ENCODE measurements at places on chromosomes 6 and 20.

DNA sequence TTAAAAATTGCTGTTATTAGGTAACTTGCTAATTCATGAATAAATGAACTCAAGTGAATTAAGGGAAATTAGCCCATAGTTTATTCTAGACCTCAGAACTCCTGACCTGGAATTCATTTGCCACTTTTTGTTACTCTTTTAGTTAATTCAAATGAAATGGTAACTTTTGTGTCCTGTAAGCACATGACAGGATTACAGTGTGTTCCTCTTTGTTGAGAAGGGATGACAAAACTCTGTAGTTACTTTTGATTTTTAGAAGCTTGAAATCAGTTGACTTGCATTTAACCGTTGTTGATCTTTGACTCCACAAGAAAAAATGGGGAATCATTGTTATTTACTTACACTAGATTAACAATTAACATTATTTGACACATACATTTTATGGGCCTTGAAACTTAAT, 6.2 kb downstream of the SLC9A8 start:
- no peak for DNase-seq

DNA sequence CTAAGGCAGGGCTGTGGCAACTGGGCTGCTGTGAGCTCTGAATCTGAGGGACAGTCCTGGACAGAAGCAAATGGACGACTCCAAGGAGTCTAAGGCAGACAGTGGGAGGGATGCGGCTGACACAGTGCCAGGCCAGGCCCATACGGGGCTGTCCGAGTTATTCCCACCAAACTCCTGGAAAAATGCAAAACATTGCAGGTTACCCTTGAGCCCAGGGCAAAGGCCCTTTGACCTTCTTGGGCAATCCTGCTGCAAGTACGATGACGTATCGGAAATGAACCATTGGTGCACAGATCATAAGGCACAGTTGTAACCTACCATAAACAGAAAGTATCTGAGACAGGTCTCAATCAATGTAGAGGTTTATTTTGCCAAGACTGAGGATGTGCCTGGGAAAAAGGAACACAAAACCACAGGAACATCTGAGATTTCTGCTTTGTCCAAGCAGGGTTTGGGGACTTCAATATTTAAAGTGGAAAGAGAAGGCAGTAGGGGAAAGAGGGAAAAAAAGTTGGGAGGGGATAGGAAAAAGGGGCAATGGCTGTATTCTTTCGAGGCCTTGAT, 118.9 kb downstream of the DACT2 start:
- no peak for DNase-seq

GRCh38 chr6:122673343-122673961, 63.2 kb downstream of the PKIB start:
- no peak for DNase-seq

DNA sequence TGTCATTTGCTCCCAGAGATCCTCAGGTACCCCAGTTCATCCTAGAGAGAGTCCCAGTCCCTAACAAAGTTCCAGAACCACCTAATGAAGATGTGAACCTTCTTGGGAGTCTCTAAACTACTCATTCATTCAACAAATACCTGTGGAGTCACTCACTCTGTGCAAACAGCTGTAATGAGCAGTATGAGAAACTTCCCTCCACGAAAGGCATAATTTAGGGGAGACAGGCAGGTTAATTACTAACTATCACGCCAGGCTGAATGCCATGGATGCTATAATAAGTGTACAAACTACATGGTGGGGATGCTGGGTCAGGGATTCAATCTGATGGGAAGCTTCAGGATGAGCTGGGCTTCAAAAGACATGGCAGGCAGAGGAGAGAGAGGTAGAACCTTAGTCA, 70.1 kb upstream of the AFDN start:
- no peak for DNase-seq

- no peak for DNase-seq
Measured at GRCh38 chr6:111796310-111796918, 76.8 kb downstream of the FYN start.

GRCh38 chr20:55760586-55760985, 244.7 kb downstream of the CBLN4 start:
- no peak for DNase-seq

DNA sequence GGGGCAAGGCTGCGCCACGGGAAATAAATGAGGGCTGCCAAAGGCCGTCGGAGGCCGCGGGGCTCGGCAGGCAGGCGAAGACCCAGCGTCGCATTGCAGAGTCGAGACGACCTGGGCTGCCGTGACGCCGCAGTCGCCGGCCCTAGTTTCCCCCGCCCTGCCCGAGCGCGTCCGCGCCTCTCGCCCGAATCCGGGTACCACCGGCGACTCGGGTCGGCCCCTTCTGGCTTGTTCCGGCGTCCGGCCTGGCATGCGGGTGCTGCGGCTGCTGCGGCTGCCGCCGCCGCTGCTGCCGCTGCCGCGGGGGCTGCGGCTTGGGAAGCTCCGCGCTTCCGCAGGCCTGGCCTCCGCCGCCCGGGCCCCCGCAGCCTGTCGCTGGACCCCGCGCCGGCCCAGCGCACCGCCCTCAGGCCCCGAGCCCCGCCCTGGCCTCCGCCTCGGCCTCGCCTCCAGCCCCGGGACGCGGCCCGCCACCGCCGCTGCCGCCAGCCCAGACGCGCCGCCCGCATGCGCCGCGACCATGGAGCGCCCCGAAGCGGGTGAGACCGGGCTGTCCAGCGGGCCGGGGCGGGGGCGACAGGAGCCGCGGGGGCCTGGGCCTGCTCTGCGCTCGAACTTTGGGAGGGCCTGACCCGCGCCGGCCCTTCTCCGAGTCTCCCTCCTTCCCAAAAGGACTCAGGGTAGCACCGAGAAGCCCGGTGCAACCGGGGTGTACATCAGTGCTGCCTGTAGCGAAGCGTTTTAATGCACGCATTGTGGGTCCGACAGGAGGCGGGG, at the start of gene AKAP7:
Gene AKAP7 (plus strand): TSS at position 224 of the 777 bp plus-strand sequence. CDS start 297 bp downstream, at position 521.
- DNase-seq: peak; percentile 73

DNA sequence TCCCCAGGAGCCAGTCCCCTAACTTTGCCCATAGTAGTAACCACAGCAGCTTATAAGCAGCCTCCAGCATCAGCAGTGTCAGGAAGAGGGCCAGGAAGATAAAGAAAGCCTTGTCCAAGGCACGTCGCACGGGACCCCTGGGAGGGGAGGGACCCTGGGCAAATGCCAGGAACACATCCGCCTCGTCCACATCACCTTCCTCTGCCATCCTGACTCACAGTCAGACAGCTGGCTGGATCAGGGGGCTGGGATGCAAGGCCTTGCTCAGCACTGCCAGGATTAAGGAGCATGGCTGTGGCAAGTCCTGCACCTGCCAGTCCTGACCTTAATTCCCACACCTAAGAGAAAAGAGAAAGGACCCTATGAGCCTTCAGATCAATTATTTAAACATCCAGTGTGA, 11.5 kb upstream of the ZBTB22 start:
- DNase-seq: no peak

DNA sequence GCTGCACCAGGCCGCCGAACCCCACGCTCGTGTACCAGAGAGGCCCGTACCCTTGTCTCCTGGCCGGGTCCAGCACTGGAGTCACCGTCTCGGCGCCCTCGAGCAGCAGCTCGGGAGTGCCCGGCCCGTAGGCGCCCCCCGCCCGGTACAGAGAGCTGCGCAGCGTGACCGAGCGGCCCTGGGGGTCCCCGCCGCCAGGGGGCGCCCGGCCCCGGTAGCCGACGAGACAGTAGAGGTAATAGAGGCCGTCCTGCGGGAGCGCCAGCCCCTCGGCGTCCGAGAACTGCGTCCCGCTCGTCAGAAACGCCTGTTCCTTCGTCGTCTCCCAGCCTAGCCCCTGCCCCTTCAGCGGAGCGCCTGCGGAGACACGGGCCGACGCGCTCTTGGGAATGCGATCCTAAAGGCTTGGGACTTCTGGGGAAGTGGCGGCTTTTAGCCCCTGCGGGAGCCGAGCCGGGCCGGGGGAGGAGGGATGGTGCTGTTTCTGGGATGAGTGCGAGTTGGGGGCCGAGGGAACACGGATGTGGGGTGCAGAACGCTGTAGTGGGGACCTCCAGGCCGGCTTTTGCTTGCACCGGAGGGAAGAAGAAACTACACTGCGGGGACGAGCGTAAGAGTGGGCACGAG, 1.3 kb downstream of the LTB start:
- DNase-seq: peak; percentile 93

GRCh38 chr6:138526822-138527235, 27.5 kb upstream of the NHSL1 start:
- DNase-seq: no peak

- DNase-seq: no peak
Measured at GRCh38 chr6:170281331-170282292, 9.3 kb downstream of the DLL1 start.

DNA sequence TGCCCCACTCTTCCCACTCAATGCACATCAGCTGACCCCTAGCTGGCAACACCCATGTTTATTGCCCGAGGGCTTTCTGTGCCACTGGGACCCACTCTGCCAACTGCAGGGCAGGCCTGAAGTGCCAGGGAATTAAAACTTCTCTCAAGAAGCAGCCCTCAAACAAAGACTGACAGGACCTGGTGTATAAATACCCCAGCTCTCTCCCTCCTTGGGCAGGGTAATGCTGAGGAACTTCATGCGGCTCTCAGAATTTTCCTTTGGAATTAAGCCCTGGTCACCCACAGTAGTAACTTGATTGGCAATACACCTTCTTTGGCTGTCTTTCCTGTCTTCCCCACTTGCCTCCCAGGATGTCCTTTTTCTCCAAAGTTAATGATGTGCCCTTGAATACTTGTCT, 5.3 kb upstream of the GDAP1L1 start:
- DNase-seq: no peak

DNA sequence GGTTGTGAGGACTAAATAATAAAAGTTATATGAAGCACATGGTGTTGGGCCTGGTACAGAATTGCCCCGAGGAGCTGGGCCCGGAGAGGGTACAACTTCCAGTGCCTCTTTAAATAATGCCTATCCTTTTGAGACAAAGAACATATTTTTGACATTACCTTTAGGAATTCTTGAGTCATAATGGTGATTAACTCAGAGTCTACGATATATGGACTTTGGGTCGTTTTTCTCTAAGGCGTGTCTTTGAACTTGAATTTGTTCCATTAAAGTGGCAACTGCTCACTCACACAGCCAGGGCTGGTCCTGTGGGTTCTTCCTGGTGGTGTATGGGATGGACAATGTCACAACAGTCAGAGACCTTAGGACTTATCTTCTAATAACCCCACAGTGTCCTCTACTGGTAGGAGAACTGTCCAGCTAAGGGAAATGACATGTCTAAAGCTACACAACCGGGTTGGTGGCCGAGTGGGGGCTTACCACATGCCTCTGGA, 106.5 kb downstream of the CDC5L start:
- DNase-seq: no peak

GRCh38 chr20:22590662-22591061, 6.3 kb upstream of the FOXA2 start:
- DNase-seq: no peak

GRCh38 chr6:101294051-101294638, 99.4 kb upstream of the GRIK2 start:
- no peak for DNase-seq

DNA sequence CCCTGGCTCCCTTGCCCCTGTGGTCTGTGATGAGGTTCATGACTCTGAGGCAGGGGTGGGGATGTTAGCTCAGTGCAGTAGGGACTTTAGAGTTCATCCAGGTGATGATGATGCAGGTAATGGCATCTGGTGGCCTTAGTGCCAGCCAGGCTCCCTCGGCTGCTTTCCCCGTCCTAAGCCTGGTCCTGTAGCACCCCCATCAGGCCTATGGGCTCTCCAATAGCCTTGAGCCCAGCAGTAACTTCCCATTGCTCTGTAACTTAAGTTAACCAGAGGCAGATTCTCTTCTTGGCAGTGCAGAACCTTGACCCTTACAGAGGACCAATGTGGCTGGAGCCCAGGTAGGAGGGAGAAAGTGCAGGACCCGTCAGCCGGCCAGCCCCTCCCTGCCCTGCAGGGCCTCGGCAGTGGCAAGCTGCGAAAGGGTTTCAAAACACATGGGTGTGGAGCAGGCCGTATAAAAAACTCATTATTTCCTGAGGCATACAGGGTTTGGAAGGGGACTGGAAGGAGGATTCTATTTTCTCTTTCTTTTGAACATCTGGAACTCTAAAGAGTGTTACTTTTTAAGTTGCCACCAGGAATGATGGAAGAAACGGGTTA, 406.9 kb downstream of the CDH26 start:
- no peak for DNase-seq

DNA sequence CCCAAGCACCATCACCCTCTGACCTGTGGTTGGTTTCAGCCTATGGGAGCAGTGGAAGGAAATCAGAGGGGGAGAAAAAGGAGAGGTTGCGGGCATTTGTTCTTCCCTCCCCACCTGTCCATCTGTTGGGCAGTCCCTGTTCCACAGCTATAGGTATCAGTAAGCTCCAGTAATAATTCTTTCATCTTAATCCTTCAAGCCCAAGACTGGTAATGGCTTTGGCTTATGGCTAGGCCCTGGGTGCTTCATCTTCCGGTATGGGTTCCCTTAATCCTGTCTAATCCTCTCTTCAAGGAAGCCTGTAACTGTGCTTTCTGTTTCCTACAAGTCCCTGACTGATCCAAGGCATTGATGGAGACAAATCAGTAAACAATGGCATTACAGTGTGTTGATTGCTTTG, 42.2 kb upstream of the STK35 start:
- DNase-seq: no peak

- DNase-seq: no peak
Measured at GRCh38 chr6:137486416-137486815, 7.8 kb downstream of the OLIG3 start.

- DNase-seq: no peak
Measured at GRCh38 chr20:24522452-24523330, 53.3 kb downstream of the SYNDIG1 start.

GRCh38 chr6:156878681-156879080, 101.5 kb downstream of the ARID1B start:
- no peak for DNase-seq

DNA sequence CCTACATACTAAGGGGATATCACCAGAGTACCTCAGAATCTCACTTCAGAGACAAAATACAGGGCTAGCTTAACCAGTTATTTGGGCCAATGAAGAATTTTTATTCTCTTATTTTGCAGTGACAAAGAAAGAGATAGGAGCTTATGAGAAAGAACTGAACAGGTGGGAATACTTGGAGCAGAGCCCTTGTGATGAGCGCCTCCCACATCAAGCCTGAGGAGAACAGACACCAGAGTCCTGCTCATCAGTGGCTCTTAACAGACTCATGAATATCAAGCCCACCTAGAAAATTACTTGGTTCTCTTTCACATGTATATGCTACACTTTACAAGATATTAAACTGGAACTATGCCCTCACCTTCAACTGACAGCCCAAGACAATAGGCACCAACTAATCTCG, 99.0 kb downstream of the FAXC start:
- no peak for DNase-seq

GRCh38 chr20:45752746-45753145, 30.6 kb downstream of the SPINT4 start:
- peak; percentile 30 for DNase-seq
